CD4-positive, alpha-beta T cell (primary cell): ENCODE measurements at places on chromosomes 7 and 10. TPM values are rescaled to one million over a fixed set of nuclear protein-coding genes. Genes with fewer than 3 reads are reported as not detected.

NKX6-2 gene
- total RNA-seq: not detected

GPR22 gene
- total RNA-seq: not detected

ZNF804B gene
- total RNA-seq: not detected

DNA sequence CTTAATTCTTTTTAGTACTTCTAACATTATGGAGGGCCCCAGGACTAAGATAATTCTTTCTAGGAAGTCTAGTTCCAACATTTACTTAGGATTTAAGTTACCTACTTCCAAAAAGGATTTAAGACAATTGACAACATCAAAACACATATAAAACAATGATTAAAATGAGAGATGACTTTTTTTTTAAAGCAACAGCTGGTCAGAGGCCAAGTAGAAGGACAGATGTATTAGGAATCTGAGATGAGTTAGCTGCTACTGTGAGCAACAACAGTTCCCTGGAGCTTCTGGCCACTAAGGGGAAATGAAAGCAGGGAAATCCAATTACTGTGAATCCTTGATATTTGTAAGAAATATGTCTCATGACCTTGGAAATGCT, 222.3 kb downstream of the PHTF2 start:
- no peak overlapping the region for H3K27ac ChIP-seq
- no peaks in the 10 kb centered on the region for H3K36me3 ChIP-seq
- H3K27me3 ChIP-seq: peaks cover 14% of the 10 kb centered on the region
- peaks cover 11% of the 10 kb centered on the region for H3K4me1 ChIP-seq
- no peak overlapping the region for H3K4me3 ChIP-seq

- no peaks in the 10 kb centered on the region for H3K4me1 ChIP-seq
- DNase-seq: no peak
- no peaks in the 10 kb centered on the region for H3K36me3 ChIP-seq
- H3K27ac ChIP-seq: no peak overlapping the region
Observed at GRCh38 chr7:111931016-111931517, 275.1 kb downstream of the DOCK4 start.

DNA sequence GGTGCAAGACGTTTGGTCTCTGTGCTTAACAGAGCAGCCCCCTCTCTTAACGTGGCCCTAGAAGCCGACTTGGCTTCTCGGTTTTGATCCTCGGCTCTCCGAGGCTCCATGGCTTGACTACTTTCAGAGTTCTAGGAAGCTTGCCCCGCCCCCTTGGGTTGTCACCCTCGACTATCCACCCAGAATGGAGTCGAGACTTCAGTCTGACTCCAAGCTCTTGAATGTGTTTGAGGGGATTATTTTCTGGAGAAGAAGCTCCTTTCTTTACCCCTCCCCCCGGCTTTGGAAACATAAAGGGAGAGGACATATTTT, 448 bp downstream of the SEC24C start:
- H3K27me3 ChIP-seq: no peaks in the 10 kb centered on the region
- peaks cover 31% of the 10 kb centered on the region for H3K36me3 ChIP-seq
- peaks cover 53% of the 10 kb centered on the region for H3K4me1 ChIP-seq

DNA sequence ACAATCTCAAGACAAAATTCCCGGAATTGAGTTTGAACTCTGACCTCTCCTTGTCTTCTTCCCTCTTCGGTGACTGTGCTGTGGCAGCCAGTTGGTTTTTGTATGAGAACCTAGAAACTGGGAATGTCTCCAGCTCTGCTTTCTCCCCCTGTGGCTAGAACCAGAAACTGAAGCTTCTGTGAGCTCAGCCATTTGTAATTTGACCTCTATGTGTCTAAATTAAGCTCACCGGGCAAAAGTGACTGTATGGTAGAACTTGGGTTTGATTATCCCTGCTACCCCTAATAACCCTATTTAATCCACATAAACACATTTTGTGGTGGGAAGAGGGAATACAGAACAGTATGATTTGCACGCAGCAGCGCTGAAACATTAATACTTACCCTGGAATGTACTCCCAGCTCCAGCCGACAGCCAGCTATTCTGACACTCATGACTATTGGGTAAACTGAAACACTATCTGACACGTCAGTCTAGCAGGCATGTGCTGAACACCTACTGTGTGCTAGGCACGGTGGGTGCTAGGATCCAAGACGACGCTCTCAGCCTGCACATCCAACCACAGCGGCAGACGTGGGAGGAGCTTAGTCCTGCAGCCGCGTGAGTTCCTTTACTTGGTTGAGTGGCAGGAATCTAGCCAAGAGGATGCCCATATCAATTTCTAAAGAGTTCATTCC, 324.8 kb downstream of the SFMBT2 start:
- no peaks in the 10 kb centered on the region for H3K36me3 ChIP-seq
- no peak for DNase-seq
- H3K27me3 ChIP-seq: no peaks in the 10 kb centered on the region
- H3K4me1 ChIP-seq: no peaks in the 10 kb centered on the region
- H3K27ac ChIP-seq: no peak overlapping the region

DNA sequence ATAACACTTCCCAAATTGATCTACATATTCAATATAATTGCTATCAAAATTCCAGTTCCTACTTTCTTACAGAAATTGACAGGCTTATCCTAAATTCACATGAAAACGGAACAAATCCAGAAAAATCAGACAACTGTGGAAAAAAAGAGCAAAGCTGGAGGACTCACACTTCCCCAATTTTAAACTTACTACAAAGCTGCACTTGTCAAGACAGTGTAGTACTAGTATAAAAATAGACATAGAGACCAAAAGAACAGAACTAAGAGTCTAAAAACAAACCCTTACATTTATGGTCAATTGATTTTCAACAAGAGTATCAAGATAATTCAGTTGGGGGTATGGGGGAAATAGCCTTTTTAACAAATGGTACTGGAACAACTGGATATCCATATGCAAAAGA, 27.5 kb downstream of the LMBR1 start:
- H3K27me3 ChIP-seq: no peaks in the 10 kb centered on the region
- peaks cover 20% of the 10 kb centered on the region for H3K36me3 ChIP-seq
- no peak for DNase-seq
- H3K4me3 ChIP-seq: no peak overlapping the region
- no peaks in the 10 kb centered on the region for H3K4me1 ChIP-seq
- H3K27ac ChIP-seq: no peak overlapping the region

DNA sequence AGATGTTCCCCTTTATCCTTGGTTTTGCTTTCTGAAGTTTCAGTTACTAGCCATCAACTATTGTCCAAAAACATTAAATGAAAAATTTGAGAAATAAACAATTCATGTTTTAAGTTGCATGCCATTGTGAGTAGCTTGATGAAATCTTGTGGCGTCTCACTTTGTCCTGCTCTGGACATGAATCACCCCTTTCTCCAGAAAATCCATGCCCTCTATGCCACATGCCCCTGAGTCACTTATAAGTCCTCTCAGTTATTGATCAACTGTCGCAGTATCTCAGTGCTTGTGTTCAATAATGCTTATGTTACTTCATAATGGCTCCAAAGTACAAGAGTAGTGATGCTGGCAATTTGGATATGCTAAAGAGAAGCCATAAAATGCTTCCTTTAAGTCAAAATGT, 208.0 kb upstream of the FERD3L start:
- H3K4me3 ChIP-seq: no peak overlapping the region
- no peak for DNase-seq
- no peaks in the 10 kb centered on the region for H3K36me3 ChIP-seq
